ENCODE measurements at places on chromosomes 16 and 17.

DNA sequence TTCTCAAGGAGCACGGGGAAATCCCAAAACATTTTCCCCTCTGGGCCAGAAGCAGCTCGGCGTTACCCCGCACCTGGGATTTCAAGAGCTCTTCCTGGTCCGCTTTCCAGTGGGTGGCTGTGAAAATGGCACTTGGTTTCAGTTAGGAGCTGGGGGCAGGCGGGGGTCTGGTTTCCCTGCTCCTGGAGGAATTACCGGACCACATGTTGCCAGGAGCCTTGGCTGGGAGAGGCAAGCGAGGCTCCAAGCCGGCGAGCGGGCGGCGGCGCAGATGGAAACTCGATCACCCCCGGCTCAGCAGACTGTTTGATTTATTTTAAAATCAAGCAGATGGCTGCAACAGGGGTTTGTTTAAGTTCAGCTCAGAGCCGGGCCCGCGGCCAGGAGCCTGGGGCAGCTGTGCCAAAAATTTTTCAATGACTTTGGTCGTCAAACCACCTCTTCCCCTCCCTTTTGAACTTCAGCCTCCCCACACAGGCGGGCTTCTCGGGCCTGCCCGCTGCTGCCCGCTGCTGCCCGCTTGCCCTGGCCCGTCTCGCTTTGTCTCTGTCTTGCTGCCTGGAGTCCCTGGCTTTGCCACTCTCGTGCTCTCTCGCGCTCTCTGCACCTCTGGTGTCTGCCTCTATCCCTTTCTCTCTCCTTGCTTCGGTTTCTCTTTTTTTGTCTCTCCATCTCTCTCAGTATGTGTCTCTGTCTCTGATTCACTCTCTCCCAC, 108.0 kb upstream of the CIBAR2 start:
- no peak for DNase-seq

DNA sequence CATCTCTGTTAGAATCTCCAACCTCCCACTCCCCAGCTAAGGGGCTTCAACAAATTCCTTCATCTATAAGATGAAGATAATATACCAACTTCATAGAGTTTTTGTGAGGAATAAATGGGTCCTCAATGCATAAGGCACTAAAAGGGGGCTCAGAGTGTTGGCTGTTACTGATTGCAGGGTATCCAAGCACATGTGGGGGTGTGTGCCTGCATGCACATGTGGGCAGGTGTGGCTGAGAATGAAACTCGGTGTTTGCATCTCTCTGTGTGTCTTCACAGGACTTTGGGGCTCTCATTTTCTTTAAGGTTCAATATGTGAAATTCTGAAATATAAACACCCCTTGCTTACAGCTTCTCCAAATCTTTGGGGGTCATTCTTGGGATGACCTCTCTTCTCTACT, 4.1 kb upstream of the PPP1R9B start:
- no peak for DNase-seq

DNA sequence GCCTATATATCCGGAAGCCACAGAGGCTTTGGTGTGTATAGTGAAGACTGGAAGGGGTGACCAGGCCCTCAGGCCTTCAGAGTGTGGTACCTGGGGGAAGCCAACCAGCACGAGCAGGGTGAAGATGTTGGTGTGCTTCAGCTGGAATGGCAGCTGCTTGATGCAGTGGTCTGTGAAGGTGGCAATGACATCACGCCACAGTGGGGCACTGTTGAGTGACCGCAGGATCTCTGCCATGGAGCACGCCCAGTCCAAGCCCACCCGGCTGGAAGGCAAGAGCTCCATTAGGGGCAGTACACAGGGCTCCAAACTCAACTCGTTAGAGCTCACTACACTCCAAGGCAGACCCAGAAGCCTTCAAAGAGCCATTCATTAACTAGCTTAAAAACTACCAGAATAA, 68.5 kb upstream of the ATP2A3 start:
- no peak for DNase-seq

- DNase-seq: no peak
Measured at GRCh38 chr16:84038469-84038868, 4.1 kb downstream of the SLC38A8 start.

DNA sequence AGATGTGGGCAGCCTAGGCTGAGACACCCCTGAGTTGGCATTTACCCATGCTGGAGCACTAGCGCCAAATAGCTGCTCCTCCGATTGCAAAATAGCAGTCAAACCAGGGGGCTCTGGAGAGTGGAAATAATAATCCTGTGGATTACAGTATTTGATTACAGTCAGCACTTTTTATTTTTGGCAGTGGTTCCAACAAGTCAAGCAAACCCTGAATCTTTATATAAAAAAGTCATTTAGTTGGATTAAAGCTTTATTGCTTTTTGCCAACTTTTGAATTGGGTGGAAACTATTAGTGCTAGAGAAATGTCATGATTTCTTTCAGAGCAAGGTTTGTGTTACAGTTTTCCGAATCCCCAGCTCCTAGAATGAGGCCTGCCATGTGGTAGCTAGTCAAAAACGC, 99.3 kb upstream of the FAM20A start:
- DNase-seq: no peak

GRCh38 chr17:2218426-2218825, 85.2 kb downstream of the SMG6 start:
- DNase-seq: no peak

DNA sequence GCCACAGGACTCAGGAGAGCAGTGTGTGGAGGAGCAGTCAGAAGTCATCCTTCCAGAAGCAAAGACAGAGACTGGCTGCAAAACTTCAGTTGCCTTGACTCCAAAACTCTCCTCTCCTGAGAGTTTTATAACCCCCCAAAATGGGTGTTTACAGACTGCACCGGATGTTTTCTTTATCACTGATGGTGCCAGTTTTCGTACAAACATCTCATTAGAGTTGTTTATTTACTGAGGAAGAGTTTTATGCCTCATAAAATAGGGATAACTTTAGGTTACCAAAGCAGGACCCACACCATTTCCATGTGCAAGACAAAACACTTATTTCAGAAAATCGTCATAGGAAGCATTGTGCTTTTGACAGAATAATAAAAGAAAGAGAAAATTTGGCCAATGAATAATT, at the start of gene KRT40:
Gene KRT40, minus strand, starts transcription at position 101 of the 400 bp plus-strand sequence. Its CDS starts 53 bp downstream, at position 48.
- DNase-seq: no peak

GRCh38 chr17:6244253-6244652, 174.1 kb downstream of the WSCD1 start:
- no peak for DNase-seq

- DNase-seq: no peak
Measured at GRCh38 chr17:77616254-77616731, 342.2 kb upstream of the TNRC6C start.

GRCh38 chr17:66928949-66929348, 35.6 kb upstream of the CACNG4 start:
- DNase-seq: no peak

DNA sequence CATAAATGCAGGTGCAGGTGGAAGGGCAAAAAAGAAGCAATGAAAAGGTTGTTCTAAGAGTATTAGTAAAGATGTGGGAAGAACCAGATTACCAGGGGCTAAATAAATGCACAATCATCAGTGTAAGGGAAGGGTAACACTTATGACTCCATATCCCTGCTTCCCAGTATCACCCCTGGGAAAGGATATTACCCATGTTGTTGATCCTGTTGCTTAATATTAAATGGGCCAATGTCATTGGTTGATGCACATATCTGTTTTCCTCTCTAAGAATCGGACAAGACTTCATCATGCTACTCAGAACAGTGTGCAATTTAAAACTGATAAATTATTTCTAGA, 34.7 kb upstream of the ABCA6 start:
- DNase-seq: no peak

GRCh38 chr17:4043862-4044261, 79.6 kb upstream of the ATP2A3 start:
- no peak for DNase-seq

DNA sequence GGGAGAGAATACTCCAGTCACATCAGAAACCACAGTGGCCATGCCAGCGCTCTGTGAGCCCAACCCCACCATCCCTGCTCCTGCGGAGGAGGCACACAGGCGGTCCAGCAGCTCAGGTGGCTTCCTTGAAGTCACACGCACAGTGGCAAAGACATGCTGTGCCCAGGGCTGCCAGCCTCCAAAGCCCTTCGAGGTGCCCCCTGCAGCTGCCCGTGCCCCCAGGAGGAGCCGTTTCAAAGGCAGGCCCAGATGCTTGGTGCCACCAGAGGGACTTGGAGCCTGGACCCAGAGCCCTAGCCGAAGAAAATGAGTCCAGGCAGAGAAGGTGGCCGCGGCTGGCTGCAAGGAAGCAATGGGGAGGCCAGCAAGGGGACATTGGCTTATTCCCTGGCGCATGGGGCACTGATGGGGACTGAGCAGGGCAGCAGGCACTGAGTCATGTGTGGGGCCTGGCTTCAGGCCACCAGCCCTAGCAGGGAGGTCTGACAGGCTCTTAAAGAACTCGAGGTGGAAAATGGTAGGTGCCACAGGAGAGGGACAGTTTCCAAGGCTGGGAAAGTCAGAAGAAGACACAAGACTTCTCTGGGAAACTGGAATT, 17.2 kb upstream of the CACNG1 start:
- no peak for DNase-seq

DNA sequence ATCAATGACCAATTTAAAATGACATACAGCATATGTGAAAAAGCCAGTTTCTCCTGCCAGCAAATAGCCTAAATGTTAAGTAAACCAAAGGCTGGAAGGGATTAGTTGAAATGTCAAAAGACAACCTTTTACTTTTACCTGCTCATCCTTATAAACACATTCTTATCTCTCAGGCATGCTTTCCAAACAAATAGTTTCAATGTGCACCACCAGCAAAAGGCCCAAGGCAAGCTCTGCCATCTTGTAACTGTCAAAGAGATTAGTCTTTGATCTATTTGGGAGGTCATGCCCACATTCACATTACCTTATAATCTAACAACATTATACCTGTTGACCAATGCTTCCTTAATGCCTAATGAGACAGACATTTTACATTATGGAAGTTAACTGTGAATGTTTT, 132.2 kb upstream of the NACA2 start:
- no peak for DNase-seq

DNA sequence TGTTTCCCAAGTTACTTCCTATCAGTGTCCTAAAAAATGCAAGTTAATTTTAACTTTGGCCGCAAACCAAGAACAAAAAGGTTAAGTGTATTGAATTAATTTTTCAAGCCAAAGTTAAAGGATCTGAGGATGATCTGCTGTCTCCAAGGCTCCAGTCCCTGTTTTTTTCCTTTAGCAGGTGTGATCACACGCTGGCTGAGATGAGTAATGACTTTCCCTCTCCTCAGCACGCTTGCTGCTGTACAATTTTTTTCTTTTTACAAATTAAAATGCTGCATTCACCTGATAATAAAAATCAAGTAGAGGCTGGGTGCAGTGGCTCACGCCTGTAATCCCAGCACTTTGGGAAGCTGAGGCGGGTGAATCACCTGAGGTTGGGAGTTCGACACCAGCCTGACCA, 3.9 kb upstream of the TNFSF12 start:
- no peak for DNase-seq

DNA sequence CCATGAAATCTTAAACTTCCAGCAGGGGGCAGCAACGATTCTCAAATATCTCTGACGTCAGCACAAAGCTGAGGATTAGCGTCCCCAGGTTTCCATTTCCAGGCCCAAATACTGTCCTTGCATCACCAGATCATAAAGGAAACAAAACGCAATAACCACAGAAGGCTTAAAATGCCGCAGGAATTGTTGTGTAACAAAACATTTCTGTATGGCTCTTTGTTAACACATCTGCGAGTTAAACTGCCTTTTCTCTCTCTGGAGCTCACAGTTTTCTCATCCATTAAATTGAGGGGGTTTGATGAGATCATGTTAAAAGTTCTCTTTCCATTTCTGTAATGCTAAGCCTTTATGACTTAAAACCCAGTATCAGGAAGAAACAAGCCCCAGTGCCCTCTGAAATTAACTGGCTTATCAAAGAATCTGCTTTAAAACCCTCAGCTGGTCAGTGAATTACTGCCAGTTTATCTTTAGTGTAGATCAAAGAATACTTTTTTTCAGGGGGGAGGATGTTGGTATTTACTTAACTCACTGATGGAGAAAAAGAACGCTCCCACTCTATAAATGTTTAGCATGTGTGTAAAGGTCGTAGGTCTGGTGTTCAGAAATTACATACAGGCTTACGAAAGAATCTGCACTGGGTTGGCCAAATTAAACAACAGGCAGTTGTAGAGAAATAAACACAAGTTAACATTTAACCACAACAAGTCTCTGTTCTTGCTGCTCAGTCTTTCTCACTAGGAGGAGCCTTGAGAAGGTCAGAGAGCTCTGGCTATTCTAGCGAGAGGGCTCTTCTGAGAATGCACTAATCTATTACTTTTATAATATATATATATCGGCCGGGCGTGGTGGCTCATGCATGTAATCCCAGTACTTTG, 10.6 kb upstream of the TERF2 start:
- DNase-seq: no peak

DNA sequence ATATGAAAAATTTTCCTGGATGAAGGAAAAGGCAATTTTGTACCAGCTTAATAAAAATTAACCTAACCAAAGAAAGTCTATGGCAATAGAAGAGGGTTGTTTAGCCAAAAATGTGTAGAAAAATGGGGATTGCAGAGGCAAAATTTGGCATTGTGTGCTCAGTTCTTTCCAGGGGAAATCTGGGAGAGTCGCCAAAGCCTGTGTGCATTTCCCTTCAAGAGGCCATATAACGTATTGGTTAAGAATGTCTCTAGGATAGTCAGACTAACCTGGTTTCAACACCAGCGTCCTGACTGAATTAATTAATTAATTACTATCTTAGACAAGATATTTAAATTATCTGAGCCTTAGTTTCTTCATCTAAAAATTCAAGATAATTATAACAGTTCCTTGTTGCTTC, 44.8 kb upstream of the HLF start:
- DNase-seq: no peak

- DNase-seq: no peak
Measured at GRCh38 chr17:83082424-83082823, 3.0 kb downstream of the METRNL start.

GRCh38 chr17:58121925-58122324, 26.3 kb upstream of the OR4D1 start:
- DNase-seq: no peak

DNA sequence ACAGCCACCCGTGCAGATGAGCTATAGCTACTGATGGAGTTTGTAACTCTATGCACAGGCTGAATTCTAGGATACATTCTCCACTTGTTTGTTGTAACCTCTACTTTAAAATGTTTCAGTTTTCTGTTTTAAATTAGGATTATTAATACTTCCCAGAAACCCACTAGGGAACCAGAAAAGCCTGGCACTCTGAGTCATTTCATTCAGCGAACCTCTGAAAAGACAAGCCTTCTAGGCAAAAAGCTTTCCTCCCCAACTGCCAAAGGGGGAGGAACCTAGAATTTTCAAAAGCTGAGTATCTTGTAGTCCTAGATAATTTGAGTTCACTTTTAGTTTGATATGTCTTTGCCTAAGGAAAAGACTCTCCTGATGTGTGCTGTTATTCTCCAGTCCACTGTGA, 43.2 kb downstream of the GOSR1 start:
- no peak for DNase-seq

GRCh38 chr16:17382949-17383863, 87.6 kb downstream of the XYLT1 start:
- DNase-seq: no peak
